ENCODE measurements at places on chromosomes 6 and 20.
A peak's percentile ranks its signal among the peaks of the same experiment; 100 is the strongest.

DNA sequence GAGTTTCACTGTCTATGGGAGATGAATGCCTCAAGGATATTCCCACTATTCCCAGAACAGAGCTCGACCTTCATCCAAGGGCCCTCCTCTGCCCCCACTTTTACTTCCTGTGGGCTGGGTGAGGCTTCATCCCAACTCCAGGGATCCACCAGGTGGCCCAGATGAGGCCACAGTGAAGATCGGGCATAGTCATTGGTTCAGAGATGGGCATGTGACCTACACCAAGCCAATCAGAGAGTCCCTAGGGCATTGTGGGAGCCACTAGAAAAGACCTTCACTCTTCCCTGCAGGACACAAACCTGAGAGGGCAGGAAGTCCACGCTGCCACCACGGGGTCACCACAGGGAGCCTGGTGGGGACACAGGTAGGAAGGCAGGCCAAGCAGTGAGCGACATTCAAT lies 72.9 kb upstream of the SLC22A16 start:
- no peak for DNase-seq

DNA sequence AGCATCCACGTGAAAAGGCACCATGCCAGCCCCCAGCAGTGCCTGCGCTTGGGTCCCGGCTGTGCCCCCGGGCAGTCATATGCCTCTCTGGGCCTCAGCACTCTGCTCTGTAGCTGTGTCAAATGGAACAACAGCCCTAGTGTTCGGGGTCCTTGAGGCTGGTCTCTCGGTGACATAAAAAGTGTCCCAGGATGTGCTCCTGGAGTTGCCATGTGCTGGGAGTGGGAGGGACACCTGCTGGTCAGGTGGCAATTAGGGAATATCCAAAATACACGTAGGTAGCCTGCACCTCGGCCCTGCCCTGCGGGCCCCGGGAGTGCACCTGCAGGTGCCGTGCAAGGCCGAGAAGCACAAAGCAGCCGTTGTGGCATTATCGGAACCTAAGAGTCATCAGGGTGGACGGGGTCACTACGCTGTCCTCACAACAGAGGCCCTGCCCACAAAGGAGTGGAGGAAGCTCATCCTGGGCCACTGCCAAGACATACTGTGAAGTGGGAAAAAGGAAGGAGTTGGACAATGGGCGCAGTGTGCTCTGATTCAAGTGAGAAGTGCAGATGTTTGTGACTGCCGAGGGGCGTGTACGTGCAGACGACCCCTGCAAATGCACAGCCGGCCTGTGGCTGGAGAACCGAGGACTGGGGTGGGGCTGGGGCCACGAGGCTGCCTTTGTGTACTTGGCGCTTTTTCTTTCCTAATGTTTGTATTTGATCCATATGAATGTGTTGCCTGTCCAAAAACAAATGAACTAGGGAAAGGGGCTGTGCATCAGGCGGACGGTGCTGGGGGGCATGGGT lies 24.6 kb downstream of the SLCO4A1 start:
- DNase-seq: peak; percentile 92

DNA sequence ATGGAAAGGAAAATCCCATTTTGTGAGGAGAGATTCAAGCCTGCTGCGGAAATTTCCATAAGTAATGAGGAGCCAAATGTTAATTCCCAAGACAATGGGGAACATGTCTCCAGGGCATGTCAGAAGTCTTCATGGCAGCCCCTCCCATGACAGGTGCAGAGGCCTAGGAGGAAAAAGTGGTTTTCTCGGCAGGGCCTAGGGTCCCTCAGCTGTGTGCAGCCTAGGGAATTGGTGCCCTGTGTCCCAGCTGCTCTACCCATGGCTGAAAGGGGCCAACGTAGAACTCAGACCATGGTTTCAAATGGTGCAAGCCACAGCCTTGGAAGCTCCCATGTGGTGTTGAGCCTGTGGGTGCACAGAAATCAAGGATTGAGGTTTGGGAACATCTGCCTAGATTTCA lies 269.9 kb downstream of the TBC1D32 start:
- no peak for DNase-seq

GRCh38 chr6:37042150-37042549 lies 36.7 kb downstream of the FGD2 start:
- DNase-seq: peak; percentile 57

DNA sequence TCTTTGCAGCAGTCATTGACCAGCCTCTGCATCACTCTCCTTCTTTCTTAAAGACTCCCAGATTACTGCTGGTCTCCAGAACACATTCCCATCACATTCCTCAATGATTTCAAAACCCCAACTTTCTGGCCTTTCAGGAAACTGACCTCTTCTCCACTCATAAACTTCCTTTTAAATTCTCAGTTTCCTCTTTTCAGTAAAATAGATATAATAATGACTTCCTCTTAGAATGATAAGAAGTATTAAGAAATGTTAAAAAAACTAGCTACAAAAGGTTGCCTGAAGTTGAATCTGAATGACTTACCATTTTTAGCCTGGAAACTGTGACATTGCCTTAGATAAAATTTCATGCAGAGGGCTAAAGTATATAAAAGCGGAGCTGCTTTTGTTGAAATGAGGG lies 239.3 kb downstream of the OGFRL1 start:
- peak; percentile 19 for DNase-seq

DNA sequence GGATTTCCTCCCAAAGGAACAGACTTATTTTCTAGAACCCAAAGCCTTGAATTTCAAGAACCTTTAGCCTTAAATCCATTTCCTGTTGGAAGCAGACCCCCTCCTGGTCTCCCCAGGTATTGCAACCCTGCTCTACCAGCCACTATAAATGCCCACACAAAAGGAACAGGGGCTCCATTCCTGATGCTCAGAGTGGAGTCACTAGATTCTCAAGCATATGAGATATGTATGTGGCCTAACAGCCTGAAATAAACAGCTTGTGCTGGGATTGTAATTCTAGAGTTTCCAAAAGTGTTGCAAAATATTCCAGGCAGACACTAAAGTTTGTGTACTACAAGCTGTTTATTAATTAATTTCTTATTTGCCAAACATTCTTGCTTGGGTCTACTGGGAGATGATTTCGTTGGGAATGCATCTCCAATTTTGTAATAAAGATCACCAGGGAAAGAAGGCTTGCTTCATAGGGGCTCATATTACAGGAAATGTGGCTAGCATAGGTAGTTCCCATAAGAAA lies 44.8 kb downstream of the RIPOR3 start:
- no peak for DNase-seq

- DNase-seq: no peak
Measured at GRCh38 chr20:58224974-58225373, 3.5 kb downstream of the ANKRD60 start.

- no peak for DNase-seq
Measured at GRCh38 chr6:131924881-131925474, 26.2 kb downstream of the CCN2 start.

- DNase-seq: no peak
Measured at GRCh38 chr6:52591832-52592231, 15.0 kb upstream of the TRAM2 start.

- DNase-seq: no peak
Measured at GRCh38 chr6:33822575-33823395, 19.0 kb upstream of the MLN start.

DNA sequence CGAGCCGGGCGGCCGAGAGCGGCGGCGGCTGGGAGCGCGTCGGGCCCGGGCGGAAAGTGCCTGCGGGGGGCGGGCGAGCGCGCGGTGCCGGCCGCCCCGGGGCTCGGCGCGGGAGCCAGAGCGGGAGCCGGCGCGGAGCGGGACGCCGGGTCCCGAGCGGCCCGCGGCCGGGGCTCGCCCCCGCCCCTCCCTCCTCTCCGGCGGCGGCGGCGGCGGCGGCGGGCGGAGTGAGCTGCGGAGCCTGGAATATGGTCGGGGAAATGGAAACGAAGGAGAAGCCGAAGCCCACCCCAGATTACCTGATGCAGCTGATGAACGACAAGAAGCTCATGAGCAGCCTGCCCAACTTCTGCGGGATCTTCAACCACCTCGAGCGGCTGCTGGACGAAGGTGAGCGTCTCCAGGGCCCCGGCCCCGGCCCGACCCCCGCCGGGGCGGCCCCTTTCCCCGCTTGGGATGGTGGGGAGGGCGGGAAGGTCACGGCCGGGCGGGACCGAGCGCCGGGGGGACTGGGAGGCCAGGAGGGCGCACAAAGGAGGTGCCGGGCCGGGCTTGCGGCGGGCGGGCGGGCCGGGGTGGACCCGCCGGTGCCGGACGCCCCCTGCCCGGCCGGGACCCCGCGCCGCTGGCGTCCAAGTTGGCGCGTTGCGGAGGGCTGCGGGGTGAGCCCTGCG lies 565 bp downstream of the QKI start:
- DNase-seq: no peak

- DNase-seq: no peak
Measured at GRCh38 chr6:141267420-141267819, 865.3 kb upstream of the GJE1 start.

DNA sequence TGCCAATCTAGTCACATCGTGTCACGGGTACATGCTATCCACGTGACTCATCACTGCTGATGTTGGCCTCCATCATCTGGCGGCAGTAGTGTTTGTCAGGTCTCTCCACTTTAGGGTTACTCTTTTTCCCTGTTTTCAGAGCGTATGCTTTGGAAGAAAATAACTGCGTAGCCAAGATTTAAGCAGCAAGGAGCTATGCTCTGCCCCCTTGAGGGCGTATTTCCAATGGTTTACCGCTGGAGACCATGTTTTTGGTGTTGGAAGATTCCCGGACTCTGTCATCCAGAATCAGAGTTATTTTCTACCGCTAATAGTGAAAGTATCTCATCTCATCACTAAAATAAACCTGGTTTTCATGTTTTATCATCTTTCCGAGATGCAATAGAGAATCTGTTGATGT lies 306.5 kb downstream of the C6orf118 start:
- DNase-seq: no peak

DNA sequence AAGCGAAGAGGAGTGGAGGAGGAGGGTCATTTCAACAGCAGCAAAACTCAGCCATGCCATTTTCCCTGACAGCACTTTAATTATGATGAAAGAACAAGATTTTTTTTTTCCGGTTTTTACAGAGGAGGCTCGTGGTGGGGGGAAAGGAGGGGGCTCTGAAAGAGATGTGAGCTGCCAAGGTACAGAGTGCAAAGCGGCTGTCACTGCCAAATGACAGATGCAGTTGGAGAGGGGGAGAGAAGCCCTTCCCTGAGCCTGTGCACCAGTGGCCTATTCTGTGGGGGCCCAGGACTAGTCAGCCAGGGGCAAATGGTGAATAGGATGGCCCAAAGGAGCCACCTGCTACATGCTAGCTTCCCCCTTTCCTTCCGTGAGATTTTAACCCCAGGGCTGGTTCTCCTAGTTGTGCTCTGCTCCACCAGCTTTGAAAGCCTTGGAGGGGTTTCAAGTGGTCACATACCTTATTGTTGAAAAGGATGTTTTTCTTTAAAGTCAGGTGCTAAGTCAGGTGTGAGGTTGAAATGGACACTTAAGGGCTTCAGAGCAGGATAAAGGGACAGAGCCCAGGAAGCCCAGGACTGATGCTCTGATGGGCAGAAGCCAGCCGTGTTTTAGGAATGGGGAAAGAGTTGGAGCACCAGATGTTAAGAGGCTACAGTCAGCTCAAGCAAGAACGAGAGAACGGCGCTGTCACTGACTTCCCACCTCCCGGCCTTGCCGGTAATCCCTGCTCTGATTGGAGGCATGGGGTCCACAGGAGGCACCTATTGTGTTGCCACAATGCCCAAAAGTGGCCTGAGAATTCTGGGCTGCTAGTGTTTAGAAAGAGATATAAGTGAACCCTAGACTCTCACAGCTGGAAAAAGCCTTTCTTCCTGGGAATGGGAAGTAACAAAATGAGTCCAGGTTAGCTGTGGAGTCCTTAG lies 24.8 kb downstream of the GNAS start:
- no peak for DNase-seq

GRCh38 chr6:11386726-11387125 lies 150.8 kb upstream of the TMEM170B start:
- DNase-seq: no peak

- DNase-seq: no peak
Measured at GRCh38 chr6:36516988-36517387, 30.3 kb downstream of the STK38 start.

DNA sequence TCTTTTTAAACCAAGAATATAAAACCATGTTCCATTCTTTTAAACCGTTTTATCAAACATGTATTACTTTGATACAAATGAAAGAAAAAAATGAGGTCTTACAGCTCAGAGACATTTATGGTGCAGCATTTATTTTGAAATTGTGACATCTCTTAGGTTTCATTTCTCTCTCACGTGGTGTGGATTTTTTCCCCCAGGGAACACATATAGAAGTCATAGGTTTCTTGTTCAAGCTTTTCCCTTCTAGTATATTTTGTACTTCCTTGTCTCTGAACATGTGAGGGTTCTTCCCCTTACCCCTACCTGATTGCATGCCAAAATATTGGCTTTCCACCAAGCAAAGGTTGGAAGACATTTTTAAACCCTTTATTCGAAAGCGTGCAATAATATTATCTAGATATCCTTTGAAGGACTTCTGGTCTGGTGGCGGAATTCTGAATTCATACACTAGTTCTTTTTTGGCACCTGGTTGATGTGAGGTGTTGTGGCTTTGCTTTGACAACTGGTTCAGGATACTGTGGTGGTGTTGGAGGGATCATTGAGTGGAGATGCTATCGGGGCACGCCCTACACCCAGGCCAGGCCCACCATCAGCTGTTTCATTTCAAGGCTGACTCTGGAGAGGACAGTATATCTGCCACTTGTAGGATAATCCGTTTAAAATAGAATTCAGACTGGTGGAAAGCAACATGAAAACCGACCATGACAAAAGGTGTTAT lies 5.6 kb upstream of the FAM50B start:
- peak; percentile 18 for DNase-seq

GRCh38 chr6:14766391-14766994 lies 479.4 kb upstream of the JARID2 start:
- no peak for DNase-seq

DNA sequence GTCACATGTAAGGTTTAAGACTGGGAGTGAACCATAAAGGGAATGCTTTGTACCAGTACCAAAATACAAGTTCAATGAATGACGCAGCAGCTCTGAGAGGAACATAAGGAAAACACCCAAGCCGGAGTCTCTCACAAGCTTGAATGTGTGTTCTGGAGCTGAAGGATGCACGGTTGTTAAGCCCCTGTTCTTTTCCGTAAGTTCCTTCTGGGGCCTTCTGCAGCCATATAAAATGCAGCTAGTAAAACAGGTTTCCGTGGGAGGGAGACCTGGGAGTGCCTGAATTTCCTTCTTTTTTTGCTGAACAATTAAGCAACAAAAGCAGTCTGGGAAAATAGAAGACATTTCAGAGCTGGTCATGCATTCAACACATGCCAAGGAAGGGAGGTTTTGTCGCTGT lies 73.2 kb upstream of the JAG1 start:
- DNase-seq: no peak

GRCh38 chr6:38805692-38806091 lies 90.6 kb downstream of the DNAH8 start:
- no peak for DNase-seq

DNA sequence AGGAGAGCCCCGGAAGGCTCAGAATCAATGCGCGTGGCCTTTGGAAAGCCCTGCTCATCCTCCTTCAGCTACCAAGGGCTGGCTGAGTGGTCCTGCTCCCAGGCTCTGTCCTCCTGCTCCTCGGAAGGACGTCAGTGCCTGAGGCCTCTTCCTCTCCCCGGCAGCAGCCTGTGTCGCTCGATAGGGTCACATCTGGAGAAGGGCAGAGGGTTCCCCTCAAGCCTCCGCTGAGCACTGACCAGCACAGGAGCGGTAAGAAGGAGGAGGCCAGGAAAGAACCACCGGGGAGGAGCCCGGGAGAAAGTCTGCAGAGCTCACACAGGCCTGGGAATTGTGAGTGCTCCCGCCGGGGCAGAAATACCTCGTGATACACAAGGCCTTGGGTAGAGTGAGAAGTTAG lies 21.2 kb downstream of the KIF25 start:
- no peak for DNase-seq

- no peak for DNase-seq
Measured at GRCh38 chr6:86712039-86712438, 225.3 kb upstream of the HTR1E start.
